ENCODE measurements at places on chromosomes 13 and 19.

DNA sequence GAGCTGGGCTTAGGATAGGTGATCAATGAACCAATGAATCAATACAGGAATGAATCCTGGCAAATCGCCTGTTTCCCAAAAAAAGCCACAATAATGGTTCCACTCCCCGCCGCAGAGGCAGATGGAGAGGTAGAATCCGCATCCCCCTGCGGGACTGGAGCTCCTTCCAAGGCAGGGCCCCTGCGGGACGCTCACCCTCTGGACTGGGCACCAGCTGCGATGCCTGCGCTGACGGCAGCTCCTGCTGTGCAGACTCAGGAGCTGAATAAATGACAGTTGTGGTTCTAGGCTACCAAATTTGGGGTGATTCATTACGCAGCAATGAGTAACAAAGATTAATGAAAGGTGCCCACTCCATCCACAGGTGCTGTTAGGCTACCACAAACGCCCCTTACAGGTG, 8.8 kb upstream of the CDC34 start:
- no peak for DNase-seq

- no peak for DNase-seq
These were observed 7.8 kb downstream of the ISOC2 start for GRCh38 chr19:55453511-55454260.

GRCh38 chr13:37954191-37954590, 84.6 kb upstream of the TRPC4 start:
- no peak for DNase-seq

- no peak for DNase-seq
These were observed 254.0 kb downstream of the GPC6 start for GRCh38 chr13:93480553-93481106.

- peak; percentile 40 for DNase-seq
These were observed 18.5 kb upstream of the POP4 start for GRCh38 chr19:29587518-29587986.

DNA sequence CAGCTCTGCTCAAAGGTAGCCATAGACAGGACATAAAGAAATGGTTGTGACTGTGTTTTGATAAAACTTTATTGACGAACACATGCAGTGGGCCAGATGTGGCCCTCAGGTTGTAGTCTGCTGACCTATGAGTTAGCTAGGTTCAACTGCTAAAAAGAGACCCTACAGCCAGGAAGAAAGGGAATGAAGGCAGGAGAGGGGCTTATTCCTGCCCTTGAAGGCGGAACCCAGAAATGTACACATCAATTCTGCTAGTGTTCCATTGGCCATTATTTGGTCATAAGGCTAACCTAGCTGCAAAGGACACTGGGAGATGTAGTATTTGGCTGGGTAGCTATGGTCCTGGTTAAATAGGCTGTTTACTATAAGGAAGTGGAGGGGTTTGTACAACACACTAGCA, 18.0 kb downstream of the APBA3 start:
- no peak for DNase-seq

DNA sequence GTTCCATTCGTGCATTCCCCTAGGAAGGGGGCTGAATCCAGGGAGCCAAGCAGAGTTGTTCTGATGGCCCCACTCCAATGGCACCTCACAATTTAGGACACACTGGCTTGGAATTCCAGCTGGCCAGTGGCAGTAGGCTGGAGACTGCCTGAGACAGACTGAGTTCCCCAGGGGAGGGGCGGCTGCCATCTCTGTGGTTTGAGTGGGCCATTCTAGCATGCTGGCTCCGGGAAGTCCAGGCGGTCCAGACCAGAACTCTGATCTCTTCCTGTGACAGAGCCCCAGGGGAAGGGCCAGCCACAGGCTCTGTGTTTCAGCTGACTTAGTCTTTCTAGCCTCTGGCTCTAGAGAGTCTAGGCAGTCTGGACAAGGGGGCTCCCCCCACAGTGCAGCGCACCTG, 29.5 kb upstream of the SLC7A1 start:
- no peak for DNase-seq

GRCh38 chr13:79781829-79782540, 301.0 kb downstream of the NDFIP2 start:
- no peak for DNase-seq

DNA sequence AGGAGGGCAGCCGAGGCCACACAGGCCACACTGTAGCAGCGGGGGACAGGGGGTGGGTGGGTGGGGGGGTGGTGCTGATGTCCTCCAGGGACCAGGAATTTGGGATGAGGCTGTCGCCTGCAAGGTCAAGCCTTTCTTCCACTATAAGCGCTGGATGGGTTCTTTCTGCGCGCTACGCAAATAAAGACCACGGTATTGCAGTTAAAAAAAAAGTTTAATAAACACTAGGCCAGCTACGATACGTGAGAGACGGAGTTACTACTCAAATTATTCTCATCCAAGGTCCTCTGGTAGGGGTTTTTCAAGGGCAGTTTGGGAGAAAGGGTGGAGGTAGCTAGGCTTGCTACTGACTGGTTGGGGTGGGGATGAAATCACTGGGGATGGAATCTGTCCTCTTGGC, 508 bp upstream of the ZNF44 start:
- DNase-seq = no peak

GRCh38 chr19:54532528-54532927, 29.9 kb downstream of the LAIR2 start:
- DNase-seq = no peak

GRCh38 chr13:28535734-28536133, 40.8 kb upstream of the FLT1 start:
- DNase-seq = no peak

- DNase-seq = peak; percentile 33
These were observed 931 bp downstream of the USP12 start for GRCh38 chr13:27170516-27171243.

- DNase-seq = no peak
These were observed 1776.2 kb downstream of the PCDH9 start for GRCh38 chr13:65453982-65454381.

GRCh38 chr19:48669903-48670668, 2.7 kb downstream of the NTN5 start:
- no peak for DNase-seq

GRCh38 chr19:19459707-19460251, 54.3 kb downstream of the GATAD2A start:
- DNase-seq = peak; percentile 62

- DNase-seq = no peak
These were observed 1523.5 kb upstream of the PRR20A start for GRCh38 chr13:55617241-55617640.

DNA sequence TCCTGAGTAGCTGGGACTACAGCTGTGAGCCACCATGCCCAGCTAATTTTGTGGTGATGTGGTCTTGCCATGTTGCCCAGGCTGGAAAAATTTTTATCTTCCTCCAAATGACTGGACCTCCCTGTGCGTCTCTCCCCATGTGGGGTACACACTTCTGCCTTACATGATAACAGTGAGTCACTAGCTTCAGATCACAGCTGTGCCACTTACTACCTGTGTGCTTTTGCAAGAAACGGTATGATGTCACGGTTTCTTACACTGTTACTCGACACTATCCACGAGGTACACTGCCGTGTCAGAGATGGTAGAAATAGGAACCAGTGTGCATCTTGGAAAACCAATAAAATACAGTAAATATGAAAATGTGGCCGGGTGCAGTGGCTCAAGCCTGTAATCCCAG, 17.5 kb upstream of the ZNF414 start:
- DNase-seq = no peak

- no peak for DNase-seq
These were observed 362.6 kb downstream of the KLF5 start for GRCh38 chr13:73421310-73421912.

- DNase-seq = no peak
These were observed 6.7 kb downstream of the FGF14 start for GRCh38 chr13:102395174-102395573.

- no peak for DNase-seq
These were observed 297.1 kb downstream of the COG6 start for GRCh38 chr13:39952249-39953233.

DNA sequence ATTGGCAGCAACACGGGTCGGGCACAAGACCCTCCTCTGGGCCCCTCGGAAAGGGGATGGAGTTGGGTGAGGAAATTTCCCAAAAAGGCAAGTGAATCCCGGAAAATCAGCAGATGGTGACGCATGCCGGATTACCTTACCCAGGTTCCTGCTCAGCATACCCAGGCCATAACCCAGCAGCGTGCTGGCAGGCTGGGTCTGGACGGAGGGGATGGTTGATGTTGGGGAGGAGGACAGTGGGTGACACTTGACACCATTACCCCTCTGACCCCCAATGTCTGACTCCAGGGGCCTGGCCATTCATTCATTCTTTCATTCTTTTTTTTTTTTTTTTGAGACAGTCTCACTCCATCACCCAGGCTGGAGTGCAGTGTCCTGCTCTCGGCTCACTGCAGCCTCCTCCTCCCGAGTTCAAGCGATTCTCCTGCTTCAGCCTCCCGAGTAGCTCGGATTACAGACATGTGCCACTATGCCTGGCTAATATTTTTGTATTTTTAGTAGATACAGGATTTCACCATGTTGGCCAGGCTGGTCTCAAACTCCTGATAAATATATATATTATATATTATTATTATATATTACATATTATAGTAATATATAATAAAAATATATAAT, 799 bp downstream of the PVR start:
- no peak for DNase-seq

DNA sequence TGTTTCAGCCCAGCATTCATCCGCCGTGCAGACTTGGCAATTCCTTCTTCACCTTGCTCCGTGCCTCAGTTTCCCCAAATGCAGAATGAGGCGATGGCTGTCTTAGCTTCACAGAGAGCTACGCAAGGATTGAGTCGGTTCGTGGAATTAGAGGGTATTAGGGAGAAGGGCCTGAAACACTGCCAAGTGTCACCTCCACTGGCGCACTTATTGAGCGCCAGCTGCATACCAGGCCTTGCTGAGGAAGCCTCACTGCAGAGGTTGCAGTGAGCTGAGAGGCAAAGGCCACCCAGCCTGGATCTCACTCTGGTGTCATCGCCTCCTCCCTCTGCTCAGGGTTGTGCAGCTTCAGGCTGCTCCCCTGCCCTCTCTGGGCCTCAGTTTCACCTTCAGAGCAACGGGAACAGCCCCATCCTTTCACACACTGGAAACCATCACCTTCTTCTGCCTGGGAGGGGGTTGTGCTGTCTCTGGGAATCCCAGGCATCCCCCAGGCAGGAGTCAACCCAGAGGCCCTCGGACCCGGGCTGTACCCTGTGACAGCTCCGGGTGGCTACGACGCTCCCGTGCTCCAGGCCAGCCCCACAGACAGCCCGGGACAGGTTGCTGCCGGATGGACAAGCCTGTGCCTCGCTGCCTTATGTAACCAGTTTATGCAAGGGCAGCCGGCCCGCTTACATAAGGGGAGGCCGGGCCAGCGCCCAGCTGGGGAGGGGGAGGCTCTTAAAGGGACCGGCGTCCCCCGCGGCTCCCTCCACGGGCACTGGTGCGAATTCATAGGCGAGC, 31.9 kb downstream of the NFIC start:
- DNase-seq = no peak

- DNase-seq = no peak
These were observed 2874.1 kb upstream of the PCDH20 start for GRCh38 chr13:64289702-64290101.

DNA sequence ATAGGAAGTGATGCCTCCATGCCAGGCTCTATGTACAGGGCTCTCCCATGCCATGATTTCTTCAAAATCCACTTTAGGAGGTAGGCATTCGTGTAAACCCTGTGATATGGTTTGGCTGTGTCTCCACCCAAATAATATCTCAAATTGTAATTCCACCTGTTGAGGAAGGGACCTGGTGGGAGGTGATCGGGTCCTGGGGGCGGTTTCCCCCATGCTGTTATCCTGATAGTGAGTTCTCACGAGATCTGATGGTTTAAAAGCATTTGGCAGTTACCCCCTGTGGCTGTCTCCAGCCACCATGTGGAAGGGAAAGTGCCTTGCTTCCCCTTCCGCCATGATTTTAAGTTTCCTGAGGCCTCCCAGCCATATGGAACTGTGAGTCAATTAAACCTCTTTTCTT, 8.1 kb downstream of the SARS2 start:
- DNase-seq = no peak

DNA sequence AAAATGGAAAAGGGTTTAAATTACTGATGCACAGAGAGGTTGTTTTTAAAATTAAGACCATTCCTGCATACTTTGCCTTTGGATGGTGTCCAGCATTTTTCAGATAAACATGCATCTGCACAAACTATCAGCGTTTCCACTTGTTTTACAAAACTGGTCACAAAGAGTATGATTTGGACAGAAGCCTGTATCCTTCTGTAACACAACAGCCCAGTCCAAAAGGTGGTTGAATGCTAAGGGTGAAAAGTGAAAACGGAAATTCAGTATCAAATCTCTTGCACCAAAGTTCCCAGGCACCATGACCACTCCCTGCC, 21.7 kb upstream of the DOCK9 start:
- DNase-seq = no peak

DNA sequence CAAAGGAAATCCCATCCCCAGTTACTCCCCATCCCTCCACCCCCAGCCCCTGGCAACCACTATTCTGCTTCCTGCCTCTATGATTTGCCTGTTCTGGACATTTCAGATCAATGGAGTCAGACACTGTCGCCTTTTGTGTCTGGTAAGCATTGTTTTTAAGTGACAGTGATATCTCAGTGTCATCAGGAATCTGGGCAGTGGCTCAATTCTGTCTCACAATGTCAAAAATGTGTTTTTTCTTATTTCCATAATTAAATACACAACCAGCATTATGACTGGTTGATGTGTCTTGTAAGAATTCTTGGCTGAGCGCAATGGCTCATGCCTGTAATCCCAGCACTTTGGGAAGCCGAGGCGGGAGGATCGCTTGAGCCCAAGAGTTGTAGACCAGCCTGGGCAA, 20.2 kb upstream of the PGLS start:
- DNase-seq = no peak
